ENCODE measurements at places on chromosomes 11 and 22.

GRCh38 chr11:115576606-115577380 lies 72.6 kb upstream of the CADM1 start:
- DNase-seq = no peak

GRCh38 chr11:117037975-117038350 lies 60.3 kb downstream of the SIK3 start:
- no peak for DNase-seq

DNA sequence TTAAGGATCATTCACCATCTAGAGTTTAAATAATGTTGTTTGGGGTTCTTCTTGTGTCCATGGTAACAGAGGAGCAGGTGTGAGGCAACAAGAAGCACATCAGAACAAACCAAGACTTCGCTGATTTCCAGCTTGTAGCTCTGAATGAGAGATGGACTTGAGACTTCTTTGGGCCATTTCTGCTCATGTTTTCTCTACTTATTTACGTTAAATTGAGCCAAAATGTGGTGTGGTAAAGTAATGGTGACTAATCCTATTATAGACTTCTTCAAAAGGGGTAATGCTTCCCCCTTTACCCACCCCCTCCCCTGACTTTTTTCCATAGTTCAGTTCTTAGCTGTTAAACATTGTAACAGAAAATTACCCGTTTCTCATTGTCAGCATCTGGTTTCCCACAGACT lies 65.2 kb downstream of the CSTPP1 start:
- DNase-seq = peak; percentile 17

- peak; percentile 23 for DNase-seq
These were observed 66.7 kb upstream of the DBX1 start for GRCh38 chr11:20226933-20227332.

DNA sequence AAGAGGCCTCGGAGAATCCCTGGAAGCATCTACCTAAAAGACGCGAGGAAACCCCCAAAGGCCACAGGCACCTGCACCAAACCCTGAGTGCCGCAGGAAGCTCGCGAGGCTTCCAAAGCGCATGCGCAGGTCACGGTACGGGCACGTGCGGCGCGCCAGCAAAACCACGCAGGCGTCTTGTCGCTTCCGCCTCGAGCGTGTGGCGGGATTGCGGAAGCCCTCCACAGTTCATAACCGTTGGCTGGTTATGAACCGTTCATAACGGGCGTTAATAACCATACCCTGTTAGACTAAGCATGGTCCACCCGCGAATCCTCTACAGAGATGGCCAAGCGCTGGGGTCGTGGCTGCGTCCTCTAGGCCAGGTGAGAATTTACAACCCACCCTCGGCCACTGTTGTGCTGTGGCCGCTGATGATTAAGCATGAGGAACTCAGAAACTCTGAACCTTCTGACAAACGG lies 46.4 kb downstream of the MORC2 start:
- peak; percentile 81 for DNase-seq

DNA sequence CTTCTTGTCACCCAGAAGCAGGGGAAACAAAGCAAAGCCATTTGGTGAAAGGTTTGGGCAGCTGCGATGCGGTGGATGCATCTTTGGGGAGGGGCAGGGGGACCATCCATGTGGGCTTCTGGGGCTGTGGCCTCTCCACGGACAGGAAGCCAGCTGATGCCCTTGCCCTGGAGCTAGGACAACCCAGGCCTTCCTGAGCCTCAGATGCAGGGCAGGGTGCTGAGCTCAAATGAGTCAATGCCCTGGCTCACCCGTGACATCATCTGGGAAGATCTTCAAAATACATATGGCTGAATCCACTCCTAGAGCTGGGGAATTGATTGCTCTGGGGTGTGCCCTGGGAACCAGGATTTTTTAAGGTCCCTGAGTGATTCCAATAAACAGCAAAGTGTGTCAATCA lies 1418.2 kb downstream of the TBC1D22A start:
- no peak for DNase-seq

DNA sequence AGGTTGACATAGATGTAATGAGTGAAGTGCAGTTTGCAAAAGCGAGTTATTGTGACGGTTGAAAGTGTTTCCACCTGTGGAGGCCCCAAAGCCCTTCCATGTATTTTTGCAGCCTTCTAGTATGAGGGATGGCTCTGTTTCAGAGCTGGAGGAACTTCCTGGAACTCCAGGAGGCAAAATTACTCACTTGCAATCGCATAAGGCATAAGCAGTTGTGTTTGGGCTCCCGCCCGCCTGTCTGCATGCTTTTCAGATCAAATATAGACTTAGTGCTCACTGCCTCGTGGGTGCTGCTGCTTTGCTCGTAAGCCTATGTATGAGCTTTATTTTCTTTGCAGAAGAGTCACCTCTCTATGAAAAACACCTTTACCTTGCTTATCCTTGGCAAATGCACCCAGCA lies 146.8 kb upstream of the LARGE1 start:
- no peak for DNase-seq

DNA sequence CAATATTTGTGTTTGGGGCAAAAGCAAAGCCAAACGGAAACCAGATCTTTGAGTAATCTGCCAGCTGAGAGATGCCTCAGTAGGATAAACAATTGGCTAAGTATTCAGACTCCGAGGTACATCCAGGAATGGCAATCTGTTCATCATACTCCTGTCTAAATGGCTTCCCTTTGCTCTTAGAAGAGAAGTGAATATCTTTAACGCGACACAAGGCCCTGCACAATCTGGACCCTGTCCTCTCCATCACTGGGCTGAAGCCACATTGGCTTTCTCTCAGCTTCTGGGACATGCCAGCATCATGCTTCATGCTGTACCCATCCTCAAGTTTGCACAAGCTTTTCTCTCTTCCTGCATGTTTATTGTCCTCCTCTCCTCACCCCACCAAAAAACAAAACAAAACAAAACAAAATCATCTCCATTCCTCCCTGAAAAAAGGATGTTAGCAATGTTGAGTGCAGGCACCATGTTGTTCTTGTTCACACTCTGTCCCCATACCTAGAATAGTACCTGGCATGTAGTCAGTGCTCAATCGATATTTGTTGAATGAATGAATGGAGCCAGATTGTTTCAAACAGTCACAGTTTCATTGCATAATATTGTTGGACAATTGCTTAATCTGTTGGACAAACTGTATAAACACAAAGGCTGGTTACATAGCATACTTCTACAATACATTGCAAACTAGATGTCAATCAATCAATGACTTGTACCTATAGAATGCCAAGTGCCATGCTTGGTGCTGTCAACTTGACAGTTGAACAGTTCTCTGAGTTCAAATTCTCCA lies 38.2 kb upstream of the SESN3 start:
- peak; percentile 16 for DNase-seq

DNA sequence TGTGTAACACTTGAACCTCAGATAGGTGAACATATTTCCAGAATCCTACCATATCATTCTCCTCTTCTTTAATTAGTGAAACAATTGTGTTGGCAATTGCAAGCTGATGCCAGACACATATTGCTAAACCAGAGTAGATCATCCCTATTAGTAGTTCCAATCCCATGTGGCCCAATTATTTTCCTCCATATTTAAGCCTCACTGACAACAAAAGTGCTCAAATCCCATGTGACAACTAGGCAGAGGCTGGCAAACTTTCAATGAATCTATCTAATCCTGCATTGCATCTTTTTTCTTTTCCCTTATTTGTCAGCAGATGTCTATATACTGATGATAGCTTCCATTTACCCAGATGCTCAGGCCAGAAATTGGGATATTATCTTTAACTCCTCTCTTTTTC lies 90.4 kb downstream of the GRIA4 start:
- no peak for DNase-seq

- no peak for DNase-seq
These were observed at the start of gene KCNJ1 for GRCh38 chr11:128867277-128867676. Gene KCNJ1, minus strand, starts transcription at chr11:128867296. Its CDS starts 27,053 bp downstream, at chr11:128840243.

- peak; percentile 41 for DNase-seq
These were observed 130.1 kb downstream of the SOX6 start for GRCh38 chr11:16226245-16226644.

DNA sequence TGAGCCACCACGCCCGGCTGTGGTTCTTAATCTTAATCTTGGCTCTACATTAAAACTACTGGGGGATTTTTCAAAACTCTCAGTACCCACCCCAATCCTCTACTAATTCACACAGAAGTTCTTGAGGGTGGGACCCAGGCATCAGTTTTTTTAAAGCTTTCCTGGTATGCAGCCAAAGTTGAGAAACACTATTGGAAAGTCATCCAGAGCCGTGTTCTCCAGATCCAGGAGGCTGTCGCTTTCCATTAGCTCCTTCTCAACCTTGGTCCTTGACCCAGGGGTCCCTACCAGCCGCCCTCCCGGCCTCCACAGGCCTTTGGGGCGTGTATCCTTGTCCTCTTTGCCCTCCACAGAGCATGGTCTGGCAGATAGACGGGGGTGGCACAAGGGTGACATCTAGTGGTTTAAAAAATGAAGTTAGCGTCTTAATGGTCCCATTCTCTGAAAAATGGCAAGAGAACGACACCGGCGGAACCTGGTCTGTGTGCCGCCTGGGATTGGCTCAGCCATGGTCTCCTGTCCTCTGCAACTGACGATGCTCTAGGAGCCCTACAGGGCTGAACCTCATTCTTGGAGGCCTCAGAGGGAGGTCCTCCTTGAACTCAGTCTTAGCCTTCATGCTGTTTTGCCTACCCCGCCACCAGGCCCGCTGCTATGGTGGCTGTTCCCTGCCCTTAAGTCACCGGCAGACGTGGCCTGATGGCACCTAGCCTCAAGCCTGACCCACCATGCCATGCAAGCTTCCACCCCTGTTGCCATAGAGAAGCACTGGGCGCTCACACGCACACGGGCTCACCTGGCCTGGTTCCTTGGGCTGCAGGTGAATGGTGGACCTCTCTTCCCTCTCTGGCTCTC lies 152.0 kb upstream of the SYN3 start:
- DNase-seq = no peak

- peak; percentile 58 for DNase-seq
These were observed 33.8 kb downstream of the BLID start for GRCh38 chr11:122082205-122082604.

- no peak for DNase-seq
These were observed 15.2 kb upstream of the FUT4 start for GRCh38 chr11:94528551-94528950.

- no peak for DNase-seq
These were observed 8.6 kb downstream of the TMEM121B start for GRCh38 chr22:17112491-17113042.

DNA sequence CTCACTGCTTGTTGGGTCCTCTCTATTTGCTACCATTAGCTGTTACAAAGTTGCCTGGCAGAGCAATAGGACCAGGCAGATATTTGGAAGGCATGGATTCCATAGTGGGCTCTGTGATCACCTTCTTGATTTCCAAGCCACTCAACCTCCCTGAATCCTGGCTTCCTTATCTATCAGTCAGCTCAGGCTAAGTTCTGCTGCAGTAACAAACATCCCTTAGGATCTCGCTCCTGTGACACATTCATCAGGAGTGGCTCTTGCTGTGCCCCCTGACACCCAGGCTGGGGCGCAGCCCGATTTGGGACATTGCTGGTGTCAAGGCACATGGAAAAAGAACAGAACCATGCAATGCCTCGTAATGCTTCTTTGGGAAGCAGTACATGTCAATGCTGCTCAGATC lies 503.9 kb downstream of the TBC1D22A start:
- DNase-seq = no peak

GRCh38 chr11:67629386-67630227 lies at the start of gene NUDT8:
Gene NUDT8, minus strand, starts transcription at chr11:67629937. Its CDS starts 26 bp downstream, at chr11:67629911.
- peak; percentile 91 for DNase-seq

DNA sequence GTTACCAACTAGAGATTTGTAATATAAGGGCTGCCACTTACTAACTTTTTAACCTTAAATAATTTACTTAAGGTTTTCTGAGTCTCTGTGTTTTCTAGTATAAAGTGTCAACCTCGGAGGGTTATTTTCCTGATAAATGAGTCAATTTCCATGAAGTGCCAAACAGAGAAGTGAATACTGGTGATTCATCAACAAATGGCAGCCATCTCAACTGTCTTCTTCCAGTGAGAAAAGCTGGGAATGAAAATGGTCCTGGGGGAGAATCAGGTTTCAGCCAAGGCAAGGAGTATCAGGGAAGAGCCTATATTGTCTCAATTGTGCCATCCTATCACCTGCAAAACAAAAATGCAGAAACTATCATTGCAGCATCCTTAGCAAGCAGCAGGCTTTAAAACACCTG lies 129.1 kb downstream of the LUZP2 start:
- DNase-seq = no peak

Data from foreskin fibroblast (primary cell).